Urinary bladder (tissue), 4 donors: ENCODE measurements at places on chromosomes 6 and 20.

- no peak for DNase-seq
Observed at GRCh38 chr20:23049201-23050075, at the start of gene THBD. Gene THBD, minus strand, starts transcription at chr20:23049672. Its CDS starts 168 bp downstream, at chr20:23049504.

DNA sequence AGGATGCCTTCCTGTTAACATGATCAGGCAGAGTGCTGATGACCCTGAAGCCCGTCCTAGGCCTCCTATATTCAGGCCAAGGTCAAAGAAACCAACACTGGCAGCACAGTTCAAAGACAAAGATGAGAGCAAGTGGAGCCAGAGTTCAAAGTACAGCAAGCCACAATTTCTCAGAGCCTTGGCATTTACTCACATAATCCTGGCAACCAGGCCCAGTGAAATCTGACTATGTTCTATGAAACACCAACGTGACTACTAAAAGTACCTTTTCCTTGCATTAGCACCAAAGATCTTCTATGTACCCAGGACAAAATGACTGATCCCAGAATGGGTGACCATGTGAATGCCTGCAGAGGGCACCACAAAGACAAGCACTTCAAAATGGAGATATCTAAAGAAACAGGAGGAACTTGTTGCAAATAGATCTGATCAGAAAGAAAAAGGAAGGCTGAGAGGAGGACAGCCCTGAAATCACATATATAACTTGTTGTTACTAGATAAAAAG, 3.9 kb downstream of the NFS1 start:
- DNase-seq = no peak

- DNase-seq = no peak
Observed at GRCh38 chr20:13337090-13337784, 116.2 kb downstream of the ISM1 start.

DNA sequence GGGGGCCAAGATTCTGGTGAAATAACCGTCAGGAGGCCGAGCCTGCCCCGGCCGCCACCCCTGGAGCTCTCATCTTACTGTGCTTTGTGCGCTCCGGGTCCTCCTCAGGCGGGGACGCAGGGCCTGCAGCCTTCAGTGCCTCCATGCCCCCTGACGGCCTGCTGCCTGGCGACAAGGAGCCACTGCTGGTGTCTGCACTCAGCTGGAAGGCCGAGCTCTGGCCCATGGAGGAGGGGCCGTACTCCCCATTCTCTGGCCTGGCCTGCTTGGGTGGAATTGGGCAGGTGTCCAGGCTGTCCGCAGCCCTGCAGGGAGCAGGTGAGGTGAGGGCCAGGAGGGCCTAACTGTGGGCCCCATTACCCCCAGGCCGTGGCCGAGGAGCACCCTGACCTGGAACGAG, 5.3 kb downstream of the ZNF512B start:
- DNase-seq = no peak

- no peak for DNase-seq
Observed at GRCh38 chr20:15807271-15807670, 766.0 kb downstream of the KIF16B start.

DNA sequence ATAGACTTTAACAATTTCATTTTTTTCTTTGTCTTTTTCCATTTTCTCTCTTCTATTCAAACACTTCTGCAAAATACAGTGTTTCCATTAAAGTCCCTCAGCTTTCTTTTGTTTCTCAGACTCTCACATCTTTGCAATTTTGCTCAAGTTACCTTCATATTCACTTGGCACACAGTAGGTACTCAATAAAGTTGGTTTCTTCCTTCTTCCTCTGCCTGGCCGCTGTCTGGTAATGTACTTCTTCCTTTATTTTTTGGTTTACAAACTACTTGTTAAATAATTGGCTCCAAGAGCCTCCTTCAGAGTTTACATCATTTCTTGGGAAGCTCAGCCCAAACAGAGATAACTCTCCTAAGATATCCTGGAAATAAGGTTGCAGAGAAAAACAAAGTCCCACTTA, 81.1 kb downstream of the GJA10 start:
- DNase-seq = no peak

DNA sequence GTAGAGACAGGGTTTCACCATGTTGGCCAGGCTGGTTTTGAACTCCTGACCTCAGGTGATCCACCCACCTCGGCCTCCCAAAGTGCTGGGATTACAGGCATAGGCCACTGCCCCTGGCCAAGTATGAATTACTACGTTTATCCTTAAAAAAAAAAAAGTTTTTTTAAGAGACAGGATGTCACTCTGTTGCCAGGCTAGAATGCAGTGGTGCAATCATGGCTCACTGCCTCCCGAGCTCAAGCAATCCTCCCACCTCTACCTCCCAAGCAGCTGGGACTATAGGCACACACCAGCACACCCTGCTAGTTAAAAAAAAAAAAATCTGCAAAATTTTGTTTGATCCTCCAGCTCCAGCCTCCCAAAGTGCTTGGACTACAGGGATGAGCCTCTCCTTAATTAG, 23.1 kb downstream of the IYD start:
- no peak for DNase-seq

DNA sequence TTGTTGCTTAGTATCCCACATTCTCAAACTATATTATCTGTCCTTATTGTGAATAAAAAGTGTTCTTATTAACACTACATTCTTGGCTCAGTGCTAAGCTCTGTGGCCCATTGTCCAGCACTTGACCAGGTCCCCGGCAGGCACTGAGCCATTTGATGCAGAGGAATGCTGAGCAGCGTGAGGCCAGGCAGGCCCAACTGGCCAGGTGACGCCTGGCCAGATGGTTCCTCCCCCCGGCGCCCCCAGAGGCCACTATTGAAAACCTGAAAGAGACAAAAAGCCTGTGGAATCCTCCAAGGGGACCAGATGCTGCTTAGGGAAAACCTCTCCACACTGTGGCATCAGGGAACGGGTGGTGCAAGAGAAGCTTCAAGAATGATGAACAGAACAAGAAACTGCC, 597.5 kb upstream of the JAG1 start:
- no peak for DNase-seq

DNA sequence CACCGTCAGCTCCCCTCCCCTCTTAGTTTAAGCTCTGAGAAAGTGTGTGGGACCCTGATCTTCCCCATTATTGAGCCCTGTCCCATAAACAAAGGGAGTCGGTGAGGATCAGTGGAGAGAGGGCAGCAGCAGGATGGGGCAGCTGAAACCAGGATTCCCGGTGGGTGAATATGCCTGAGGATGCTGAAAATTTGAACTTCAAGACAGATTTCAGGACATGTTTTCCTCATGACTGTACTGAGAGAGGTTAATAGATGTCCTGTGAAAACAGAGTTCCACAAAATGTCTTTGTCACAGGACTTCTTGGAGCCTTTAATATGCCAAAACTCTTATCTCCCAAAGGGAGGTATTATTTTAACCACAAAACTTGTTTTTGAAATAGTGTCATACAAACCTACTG, 53.5 kb upstream of the SLC22A16 start:
- no peak for DNase-seq

GRCh38 chr6:20732896-20733295, 198.6 kb downstream of the CDKAL1 start:
- no peak for DNase-seq

DNA sequence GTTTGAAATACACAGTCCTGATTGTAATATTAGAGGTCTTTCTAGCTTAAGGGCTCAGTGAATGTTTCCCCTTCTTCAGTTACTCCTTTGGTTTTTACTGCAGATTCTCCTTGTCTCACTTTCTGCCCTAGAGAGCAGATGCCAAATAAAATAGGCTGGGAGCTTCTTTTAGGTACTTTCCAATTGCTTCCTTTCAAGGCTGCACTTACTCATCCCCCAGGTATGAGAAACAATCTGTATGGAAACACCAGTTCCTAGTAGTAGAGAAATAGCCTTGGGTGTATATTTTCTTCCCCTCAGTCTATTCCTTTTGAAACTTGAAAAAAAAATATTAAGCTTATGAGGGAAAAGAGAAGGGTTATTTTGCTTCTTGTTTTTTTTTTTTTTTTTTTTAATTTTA, 139.7 kb downstream of the PAK5 start:
- no peak for DNase-seq
